ENCODE measurements at places on chromosomes 1 and 21. TPM values are rescaled to one million over a fixed set of nuclear protein-coding genes. Genes with fewer than 3 reads are reported as not detected.

DNA sequence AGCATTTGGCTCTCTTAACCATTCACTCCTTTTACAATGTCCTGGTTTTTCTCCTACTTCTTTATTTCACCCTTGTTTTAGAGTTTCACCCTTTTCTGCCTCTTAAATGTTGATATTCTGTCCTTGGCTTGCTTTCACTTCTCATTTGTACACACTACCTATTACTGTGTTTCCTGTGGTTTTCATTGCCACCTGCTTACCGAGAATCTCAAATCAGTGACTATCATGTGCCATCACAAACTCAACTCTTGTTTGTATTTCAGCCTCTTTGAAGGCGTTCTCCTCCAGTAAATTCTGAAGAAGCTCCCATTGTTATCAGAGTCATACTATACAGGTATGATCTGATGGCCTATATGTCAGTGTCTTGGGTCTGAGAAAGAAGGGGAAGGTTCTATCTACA lies 65.7 kb downstream of the NPHS2 start:
- DNase-seq: peak; percentile 19

GRCh38 chr1:23624440-23624839 lies 65.1 kb upstream of the ID3 start:
- no peak for DNase-seq

GRCh38 chr1:232273011-232273410 lies 356.9 kb downstream of the SIPA1L2 start:
- no peak for DNase-seq

- no peak for DNase-seq
Measured at GRCh38 chr1:20255666-20256065, 35.0 kb upstream of the VWA5B1 start.

- no peak for DNase-seq
Measured at GRCh38 chr1:45272913-45273371, 53.8 kb upstream of the HPDL start.

DNA sequence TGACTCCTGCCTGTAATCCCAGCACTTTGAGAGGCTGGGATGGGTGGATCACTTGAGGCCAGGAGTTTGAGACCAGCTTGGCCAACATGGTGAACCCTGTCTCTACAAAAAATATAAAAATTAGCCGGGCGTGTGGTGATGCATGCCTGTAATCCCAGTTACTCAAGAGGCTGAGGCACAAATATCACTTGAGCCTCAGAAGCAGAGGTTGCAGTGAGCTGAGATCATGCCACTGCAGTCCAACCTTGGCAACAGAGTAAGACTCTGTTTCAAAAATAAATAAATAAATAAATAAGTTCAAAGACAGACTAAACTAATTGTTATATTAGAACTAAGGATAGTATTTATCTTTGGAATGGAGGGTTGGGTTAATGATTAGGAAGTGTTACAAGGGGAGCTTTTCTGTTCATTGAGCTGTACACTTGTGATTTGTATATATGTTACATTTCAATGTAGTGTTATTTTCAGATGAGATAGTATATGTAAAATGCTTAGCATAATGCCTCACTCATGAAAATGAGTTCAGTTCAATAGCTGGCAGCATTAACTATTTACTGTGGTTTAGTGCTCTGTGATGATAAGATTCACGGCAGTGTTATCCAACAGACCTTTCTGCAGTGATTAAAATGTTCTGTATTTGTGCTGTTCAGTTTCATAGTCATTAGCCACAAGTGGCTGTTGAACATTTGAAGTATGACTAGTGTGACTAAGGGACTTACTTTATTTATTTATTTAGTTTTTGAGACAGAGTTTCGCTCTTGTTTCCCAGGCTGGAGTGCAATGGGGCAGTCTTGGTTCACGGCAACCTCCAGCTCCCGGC lies 47.7 kb downstream of the OSBPL9 start:
- DNase-seq: no peak

DNA sequence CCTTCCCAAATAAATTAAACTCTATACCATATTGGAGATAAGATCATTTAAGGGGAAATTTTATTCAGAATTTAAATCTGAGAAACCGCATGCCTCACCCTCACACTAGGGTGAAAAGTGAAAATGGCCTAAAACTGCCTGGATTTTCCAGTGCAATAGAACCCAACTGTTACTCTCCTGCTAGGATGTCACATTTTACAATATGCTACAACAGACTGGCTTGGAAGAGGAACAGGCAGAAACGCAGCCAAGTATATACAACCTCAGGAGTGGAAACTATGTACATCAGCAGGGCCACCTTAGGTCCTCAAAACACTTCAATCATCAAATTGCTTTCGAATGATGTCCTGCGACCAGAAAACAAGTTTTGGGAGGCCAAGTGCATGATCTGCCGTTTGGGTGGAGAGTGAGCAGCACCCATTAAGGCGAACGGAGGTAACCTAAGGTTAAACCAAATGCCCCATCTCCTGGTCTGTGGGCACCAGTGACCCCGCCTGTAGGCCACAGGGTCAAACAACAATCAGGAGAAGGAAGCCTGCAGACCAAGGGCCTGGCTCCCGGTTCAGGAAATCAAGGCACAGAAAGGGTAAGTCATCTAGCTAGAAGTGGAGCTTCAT lies 4.9 kb downstream of the RCAN1 start:
- DNase-seq: no peak

GRCh38 chr1:152048416-152049009 lies 11.7 kb upstream of the S100A11 start:
- DNase-seq: no peak

DNA sequence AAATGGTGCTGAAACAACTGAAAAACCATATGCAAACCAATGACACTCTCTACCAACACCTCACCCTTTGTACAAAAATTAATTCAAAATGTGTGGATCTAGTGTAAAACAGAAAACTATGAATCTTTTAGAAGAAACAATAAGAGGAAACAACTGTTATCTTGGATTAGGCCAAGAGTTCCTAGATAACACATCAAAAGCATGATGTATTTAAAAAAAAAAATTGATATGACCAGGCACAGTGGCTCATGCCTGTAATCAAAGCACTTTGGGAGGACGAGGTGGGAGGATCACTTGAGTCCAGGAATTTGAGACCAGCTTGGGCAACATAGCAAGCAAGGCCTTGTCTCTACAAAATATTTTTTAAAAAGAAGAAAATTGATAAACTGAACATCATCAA lies 79.0 kb downstream of the EIF4G3 start:
- no peak for DNase-seq

- DNase-seq: no peak
Measured at GRCh38 chr21:28604946-28605537, 387.6 kb downstream of the LTN1 start.

DNA sequence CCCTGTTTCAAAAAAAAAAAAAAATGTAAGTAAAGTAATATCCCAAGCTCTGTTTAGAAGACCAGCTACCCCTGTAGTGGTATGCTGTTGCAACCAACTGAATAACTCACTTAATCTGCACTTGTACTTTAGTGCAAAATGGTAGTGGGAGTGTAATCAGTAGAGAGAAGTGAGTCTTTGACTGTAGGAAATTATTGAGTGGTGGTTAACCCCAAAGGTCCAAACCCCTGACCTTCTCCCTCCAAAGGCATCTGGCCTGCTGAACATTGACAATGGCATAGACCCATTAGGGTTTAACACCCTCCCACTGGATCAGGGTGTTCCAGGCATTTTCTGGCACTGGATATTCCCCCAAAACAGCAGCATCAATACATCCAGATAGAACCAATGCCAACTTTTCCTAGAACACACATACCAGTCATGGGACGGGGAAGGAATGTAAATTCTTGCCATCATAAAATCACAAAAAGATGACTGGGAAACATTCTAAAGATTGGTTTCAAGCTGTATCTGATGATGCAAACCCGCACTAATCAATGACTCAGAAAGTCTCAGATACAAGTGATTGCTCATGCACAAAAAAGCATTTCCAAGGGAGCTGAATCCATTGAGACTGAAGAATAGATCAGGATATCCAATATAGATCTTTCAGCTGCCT lies 110.3 kb downstream of the MRPL39 start:
- DNase-seq: no peak

DNA sequence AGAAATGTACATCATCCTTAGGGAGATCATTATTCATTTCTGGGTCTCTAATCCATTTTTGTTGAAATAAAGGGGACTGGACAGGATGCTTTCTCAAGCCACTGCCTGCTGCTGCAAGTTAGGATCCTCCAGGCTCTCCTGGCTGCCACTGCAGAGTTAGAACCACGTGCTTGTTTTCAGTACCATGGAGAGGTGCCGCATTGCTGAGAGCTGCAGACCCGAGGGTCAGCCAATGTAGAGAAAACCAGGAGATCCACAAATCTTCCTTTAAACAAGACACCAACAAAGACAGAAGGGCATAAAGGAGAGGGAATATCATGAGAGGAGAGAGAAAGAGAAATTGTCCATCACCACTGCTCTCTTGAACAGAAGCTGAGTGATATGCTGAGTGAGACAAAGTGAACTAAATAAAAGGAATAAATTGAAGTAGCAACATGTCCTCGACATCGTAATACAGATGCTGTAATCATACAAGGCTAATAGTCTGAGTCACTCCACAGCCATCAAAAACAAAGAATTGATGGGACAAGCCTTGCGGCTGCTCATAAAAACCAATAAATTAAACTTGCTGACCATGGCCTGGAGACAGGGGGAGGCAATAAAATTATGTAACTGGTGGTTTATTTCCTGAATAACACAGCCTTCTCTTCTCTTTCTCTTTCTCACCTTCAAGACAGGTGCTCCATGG lies 255.7 kb downstream of the OMA1 start:
- DNase-seq: no peak

DNA sequence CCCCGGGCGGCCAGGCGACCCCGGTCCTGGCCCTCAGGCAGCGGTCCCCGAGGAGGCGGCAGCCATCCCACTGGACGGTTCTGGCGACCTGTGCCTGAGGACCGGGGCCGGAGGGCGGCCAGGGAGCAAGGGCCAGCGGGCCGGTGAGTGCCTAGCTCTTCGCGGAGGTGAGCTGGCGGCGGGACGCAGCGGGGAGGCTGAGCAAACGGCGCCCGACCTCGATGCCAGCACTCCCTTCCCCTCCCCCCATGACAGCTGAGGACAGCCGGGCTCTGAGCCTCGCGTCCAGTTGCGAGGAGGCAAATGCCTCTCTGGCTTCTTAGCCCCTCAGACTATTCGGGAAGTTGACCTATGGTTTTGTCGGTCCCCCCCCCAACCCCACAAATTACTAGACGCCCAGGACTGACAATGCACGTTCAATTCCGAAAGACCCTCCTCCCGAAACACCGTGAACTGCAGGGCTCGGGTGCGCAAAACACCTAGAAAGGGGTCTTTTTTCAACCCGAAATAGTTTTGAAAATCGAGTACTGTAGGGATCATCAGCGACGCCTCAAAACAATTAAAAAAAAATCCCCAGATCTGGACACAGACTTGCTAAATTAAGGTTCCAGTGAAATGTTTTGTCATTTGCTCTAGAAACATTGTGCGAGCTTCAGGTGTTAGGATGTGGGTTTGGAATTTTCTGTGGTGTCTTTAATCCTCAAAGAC lies 8.3 kb downstream of the CDKN2C start:
- no peak for DNase-seq

DNA sequence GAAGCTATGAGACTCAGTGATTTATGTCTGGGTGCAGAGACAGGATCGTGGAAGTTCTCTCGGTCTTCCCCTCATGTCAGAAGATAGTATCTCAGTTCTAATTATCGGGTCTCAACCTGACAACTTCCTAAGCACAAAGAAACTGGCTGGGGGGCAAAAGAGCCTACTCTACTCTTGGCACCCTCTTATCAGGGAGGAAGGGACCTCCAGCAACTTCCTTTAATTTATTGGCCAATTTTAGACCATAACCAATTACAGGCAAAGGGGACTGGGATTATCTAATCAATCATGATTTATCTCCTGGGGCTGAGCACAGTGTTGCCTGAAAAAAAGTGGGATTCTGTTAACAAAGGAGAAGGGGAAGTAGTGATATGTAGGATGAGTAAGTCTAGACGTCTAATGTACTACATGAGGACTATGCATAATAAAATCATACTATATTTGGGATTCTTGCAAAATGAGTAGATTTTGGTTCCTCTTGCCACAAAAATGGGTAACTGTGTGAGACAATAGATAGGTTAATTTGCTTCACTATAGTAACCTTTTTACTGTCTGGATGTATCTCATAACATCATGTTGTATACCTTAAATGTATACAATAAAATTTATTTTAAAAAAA lies 98.8 kb downstream of the ZFYVE9 start:
- no peak for DNase-seq

- DNase-seq: no peak
Measured at GRCh38 chr1:168966636-168967035, 139.9 kb upstream of the ATP1B1 start.

- no peak for DNase-seq
Measured at GRCh38 chr21:42763581-42764442, 110.4 kb downstream of the PDE9A start.

- DNase-seq: no peak
Measured at GRCh38 chr1:148308832-148309458, 156.9 kb upstream of the NBPF11 start.

Gene RLF
- 12.0 TPM for total RNA-seq

Gene EMC1
- total RNA-seq: 37.0 TPM

Gene HES3
- total RNA-seq: not detected

Gene C1orf116
- total RNA-seq: 0.08 TPM

Gene MLLT11
- total RNA-seq: 7.0 TPM

Gene NBPF11
- total RNA-seq: 5.7 TPM

Gene P3H1
- 40.1 TPM for total RNA-seq

Gene PDPN
- total RNA-seq: not detected

Gene APP
- total RNA-seq: 94.9 TPM

Gene PPFIA4
- 1.1 TPM for total RNA-seq

Gene GREM2
- total RNA-seq: not detected

Gene LYPD8
- not detected for total RNA-seq

Gene C1QC
- total RNA-seq: 0.64 TPM
